Occipital lobe (tissue), 3 donors: ENCODE measurements at places on chromosomes 6 and 20. TPM values are rescaled to one million over a fixed set of nuclear protein-coding genes. Genes with fewer than 3 reads are reported as not detected.
A peak's percentile ranks its signal among the peaks of the same experiment; 100 is the strongest.

DNA sequence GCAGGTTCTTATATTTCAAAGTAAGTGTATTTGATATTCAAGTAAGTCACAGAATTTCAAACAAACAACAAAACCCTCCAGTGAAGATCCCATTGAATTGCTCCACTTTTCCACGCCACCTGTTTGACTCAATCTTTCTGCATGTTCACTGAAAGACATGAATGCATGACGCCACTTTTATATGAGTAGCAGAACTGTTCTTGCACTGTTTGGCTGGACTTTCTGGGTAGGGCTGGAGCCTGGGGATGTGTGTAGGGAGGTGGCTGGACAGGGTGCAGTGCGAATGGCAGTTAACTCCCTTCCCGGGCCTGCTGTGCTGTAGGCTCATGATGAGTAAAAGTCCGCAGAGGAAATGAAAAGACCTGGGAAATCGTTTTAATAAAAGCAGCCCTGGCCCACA, 39.7 kb downstream of the IL20RA start:
- DNase-seq, result no peak

DNA sequence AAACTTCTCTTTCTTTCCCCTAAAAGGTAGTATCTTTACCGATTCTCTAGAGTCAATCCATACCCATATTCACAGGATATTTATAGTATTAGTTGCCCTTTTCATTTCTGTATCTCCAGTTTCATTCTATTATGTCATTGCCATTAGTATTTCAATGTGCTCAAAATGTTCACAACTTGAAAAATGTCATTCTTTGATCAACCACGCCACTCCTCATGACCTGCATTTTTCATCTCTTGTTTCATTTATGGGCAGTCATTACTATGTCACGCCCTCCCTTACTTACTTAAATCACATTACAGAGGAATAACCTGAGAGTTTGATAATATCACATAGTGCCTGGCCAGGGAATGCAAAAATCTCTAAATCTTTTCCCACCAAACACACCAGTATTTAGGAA, 427.3 kb upstream of the GJE1 start:
- DNase-seq, result no peak

GRCh38 chr6:131929264-131929663, 21.9 kb downstream of the CCN2 start:
- no peak for DNase-seq

GRCh38 chr6:487956-488355, 96.4 kb downstream of the IRF4 start:
- peak; percentile 70 for DNase-seq

DNA sequence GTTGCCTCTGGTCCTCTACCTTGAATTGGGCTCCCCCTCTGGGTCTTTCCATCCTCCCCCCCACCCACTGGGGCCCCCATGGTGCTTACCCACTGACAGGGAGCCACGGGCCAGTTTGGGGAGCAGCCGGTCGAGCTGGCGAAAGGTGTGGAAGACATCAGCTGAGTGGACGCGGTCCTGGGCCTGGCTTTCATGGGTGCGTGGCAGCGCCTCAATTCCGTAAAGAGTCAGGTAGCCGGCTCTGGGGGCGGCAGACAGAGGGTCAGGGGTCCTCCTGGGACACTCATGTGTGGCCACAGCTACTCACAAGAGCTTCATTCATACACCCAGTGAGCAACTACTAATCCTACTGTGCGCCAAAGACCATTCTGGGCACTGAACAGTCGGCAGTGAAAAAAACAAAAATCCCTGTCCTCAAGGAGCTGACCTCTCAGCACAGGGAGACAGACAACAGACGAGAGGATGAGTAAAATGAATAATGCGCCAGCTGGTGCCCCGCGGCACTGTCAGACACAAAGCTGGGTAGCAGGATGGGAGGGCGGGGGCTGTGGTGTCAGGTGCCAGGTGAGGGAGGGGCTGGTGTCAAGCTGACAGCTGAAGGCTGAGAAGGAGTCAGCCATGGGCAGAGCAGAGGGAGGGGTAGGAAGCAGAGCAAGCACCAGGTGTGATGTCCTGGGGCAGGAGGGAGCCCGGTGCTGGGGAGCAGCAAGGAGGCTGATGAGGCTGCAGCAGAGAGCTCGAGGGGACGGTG, 28.3 kb downstream of the PTGIS start:
- no peak for DNase-seq

DNA sequence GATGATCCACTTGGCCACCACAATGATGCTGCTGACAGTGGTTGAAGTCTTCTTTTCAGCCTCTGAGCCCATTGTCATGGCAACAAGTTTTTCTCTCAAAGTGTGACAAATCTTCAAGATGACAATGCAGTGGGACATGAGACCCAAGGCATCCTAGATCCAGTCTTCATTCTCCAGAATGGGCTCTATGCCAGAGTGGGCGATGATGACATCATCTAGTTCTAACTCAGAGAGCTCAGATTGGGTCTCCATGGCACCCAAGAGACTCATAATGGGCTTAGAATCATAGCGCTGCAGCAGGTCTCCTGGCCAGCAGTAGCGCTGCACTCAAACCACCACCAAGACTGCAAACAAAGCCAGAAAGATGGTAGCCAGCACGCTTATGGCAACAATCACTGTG, 973.6 kb downstream of the EYS start:
- no peak for DNase-seq

DNA sequence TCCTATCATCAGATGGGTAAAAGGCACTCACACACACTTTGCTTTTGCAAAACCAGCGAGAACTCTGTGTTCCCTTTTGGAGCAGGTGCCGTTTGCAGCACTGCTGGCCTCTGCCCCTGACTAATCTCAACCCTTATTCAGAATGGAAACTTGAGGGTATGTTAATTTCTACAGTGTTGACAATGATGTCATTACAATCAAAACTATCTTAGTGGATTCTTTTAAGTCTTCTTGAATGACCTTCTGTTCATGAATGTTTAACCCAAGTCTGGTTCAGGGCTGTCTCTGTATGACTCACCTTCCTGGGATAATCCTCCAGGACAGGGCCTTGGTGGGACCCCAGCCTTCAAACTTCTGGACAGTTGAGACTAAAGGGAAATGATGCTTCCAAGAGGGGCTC, 197.9 kb downstream of the CDH4 start:
- DNase-seq, result no peak

DNA sequence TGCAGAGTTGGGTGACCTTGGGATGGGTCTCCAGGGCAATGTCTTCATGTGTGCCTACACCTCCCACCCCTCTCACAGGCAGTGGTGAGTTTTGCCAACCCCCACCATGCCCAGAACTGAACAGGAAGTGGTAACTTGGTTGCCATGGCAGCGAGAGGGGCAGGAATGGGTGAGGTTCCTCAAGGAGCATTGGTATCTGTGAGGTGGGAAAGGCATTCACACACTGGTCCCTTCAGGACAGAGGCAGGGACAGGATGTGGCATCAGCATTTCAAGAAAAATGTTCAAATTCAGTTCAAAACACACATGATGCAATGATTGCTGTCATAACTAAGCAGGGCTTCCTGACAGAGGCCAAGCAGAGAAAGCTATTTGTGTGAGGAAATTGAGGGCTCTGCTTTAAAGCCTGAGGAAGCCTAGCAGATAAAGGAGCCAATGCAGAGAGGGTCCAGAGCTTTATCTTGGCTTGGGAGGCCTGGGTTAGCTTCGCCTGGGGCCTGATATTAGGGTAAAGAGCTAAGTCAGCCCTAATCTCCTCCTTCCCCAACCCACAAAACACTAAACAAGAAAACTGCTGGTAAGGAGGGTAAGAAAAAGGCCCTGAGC, 551 bp downstream of the TREML2 start:
- no peak for DNase-seq

- no peak for DNase-seq
Observed at GRCh38 chr6:166599205-166599604, 12.7 kb upstream of the RAMACL start.

- DNase-seq, result no peak
Observed at GRCh38 chr6:49912196-49912595, 45.9 kb upstream of the CRISP1 start.

DNA sequence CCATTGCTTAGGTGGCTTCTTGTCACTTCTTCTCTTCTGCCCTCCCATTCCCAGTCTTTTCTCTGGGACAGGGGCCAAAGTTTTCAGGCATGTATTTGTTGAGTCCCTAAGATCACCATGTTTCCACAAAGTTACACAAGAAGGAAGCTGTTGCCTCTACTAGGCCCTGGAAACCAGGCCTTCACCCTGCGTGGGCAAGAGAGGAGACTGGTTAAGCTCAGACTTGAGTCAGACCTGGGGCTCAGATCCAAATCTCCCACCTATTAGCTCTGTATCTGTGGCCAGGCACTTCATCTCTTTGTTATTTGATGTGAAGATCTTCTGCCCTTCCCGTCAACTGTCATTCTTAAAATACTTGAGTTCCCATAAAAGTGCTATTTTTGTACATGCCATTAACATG, 154.6 kb downstream of the SASH1 start:
- no peak for DNase-seq

GRCh38 chr20:46974669-46975434, 80.2 kb downstream of the EYA2 start:
- no peak for DNase-seq

DNA sequence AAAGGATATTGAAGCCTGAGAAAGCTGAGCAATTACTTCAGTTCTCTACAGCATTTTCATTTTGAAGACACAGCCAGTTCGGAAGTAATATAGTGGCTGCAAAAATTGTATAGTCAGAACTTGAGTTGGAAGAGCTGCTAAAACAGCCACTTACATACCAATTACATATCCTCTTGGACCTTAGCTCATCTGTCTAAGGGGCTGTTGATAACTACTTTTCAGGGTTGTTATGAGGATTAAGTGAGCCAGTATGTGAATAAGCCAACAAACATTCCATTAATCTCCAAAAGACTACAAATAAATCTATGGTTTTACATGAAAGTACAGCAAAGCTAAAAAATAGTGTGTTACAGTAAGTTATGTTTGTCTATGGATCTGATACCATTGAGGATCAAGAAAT, 59.7 kb downstream of the TMEM200A start:
- no peak for DNase-seq

DNA sequence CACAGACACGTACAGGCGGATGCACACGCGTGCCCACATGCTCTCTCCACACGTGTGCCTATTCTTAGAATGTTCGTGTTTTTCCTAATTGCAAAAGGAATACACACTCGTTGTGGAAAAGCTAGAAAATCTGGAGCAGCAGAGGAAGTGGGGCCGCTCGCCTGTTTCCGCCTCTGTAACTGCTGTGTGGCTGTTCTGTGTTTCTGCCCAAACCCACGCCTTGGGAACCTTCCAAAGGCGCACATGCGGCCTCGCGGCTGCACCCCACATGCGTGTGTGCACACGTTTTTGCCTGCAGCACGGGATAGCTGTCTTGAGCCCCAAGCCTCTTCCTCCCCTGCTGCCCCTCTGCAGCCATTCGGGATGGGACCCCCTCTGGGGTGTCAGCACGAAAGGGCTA, 12.2 kb downstream of the SLC17A9 start:
- no peak for DNase-seq

DNA sequence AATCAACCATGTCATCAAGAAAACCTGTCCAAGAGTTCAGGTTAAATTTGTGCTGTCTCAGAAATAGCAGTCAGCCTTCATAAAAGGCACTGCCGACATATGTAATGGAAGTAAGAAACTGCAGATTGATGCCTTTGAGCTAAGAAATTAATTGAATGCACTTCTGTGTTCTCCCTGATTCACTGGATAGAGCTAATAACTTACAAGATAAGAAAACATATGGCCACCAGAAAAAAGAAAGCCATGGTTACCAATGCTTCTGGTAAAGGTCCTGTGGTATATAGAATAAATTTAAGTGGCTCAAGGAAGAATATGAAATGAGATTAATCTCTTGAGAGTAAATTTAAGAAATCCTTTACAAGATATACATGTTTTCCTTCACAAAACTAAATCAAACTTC, 242.5 kb upstream of the UFL1 start:
- no peak for DNase-seq

DNA sequence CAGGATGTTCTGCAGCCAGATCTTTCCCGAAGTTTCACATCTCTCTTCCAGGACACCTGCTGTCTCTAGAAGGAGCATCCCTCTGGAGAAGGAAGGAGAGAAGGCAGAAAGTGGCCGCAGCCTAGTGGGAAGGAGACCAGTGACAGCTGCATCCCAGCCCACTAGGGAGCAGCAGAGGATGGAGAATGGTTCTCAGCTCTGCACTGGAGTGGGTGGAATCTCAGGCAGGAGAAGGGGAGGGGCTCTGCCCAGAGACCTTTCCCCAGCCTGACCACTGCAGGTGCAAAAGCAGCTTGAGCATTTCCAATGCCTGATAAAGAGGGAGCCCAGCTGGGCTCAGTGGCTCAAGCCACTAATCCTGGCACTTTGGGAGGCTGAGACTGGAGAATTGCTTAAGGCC, 32.3 kb downstream of the NCR2 start:
- DNase-seq, result peak; percentile 55

- DNase-seq, result no peak
Observed at GRCh38 chr20:6993011-6993410, 225.5 kb downstream of the BMP2 start.

DNA sequence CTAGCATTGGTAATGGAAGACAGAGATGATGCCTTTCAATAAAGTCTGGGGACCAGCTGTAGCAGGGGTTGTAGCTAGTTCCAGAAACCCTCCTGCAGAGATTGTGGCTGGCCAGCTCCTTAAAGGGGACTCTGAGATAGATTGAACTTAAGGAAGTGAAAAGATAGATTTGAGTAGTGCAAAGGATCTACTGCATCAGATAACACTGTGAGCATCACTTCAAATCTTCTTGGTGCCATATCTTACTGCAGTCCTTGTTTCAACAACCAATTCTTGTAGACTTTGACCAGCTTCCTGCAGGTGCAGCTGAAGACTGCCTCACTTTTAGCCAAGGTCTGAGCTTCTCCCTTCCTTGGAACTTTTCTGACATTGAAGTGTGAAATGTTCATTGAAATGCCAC, 14.8 kb upstream of the CEP162 start:
- no peak for DNase-seq

DNA sequence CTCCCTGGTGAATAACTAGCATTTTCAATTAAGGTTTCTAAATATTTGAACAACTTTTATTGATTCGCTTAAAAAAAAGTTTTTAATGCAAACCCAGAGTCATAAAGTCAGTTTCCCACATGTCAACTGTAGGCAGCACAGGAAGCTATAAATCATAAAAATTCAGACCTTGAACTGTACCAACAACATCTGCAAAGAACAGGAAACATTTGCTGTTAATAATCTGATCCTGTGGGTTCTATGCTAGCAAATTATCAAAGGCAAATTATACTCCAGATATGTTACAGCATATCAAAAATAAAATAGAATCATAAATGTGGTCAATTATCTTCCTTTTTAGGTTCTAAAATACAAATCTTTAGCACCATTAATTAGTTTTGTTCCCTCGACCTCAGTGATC, 16.6 kb upstream of the MAP7 start:
- no peak for DNase-seq

Gene NKX2-2
- total RNA-seq, result 0.31 TPM

Gene MDFI
- 11.7 TPM for total RNA-seq

Gene TMC2
- 1.7 TPM for total RNA-seq

Gene LY6G6D
- total RNA-seq, result not detected

Gene ITPR3
- total RNA-seq, result 0.78 TPM

Gene DEFB123
- total RNA-seq, result not detected

Gene HLA-DMB
- total RNA-seq, result 2.0 TPM

Gene PLG
- 0.62 TPM for total RNA-seq

Gene ANGPT4
- total RNA-seq, result not detected

Gene ZKSCAN8
- 28.2 TPM for total RNA-seq

Gene TASP1
- 27.5 TPM for total RNA-seq

Gene ZFAND3
- 23.4 TPM for total RNA-seq
